ENCODE measurements at places on chromosomes 7 and 10.

DNA sequence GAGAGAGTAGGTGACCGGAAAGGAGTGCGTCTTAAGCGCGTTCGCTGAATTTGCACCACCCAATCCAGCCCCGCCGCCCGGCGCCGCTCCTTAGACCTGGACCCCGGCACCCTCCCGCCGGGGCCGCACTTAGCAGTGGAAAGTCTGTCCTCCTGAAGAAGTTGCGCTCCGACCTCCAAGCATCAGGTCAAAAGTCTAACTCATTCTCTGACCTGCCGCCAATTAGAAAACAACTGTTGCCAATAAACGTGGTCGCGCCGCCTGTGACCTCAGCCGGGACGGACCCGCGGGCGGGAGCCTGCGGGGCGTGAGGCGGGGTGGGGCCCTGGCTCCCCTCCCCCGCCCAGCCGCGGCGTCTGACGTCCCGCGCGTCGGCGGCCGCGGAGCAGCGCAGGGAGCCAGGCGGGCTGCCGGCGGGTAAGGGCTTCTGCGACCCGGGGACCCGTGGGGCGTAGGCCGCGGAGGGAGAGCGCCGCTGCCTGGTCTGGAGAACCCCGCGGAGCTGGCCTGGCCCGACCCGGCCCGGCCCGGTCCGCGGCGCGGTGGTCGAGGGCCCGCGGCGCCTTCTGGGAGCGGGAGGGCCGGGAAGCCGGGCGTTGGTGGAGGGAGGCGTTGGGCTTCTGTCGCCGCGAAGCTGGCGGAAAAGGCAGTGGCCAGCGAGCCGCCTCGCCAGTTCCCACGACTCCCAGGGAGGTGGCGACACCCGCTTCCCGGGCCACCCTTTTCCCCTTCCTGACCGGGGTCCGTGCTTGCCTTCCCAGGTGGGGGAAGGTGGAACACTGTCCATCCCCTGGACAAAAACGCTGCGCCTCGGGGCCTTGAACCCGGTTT, at the start of gene BCAP29:
Gene BCAP29 (plus strand): TSS at position 362 of the 831 bp plus-strand sequence. CDS start 527 bp downstream, outside the sequence.
- DNase-seq: peak; percentile 59

GRCh38 chr10:92847202-92847864, 987 bp upstream of the EXOC6 start:
- DNase-seq: peak; percentile 53

GRCh38 chr7:108136191-108136688, 6.1 kb upstream of the LAMB4 start:
- DNase-seq: no peak

DNA sequence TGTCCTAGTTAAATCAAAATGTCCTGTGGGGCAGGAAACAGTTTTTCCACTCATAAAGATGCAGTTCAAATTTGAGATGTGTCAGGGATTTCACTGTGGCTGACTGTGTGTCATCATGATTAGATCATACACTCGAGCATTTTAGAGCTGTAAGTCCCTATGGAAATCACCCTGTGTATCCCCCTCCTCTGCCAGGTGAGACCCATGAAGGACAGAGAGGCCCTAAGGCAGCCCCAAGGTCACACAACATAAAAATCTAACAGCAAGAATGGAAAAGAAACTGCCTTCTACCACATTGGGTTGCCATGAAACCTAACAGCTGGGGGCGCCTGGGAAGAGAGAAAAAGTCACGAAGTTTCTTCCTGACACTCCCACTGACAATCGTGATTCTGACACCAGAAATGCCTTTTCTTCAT, 135.8 kb downstream of the KCNMA1 start:
- DNase-seq: no peak

- peak; percentile 41 for DNase-seq
These were observed 399 bp downstream of the FHIP2A start for GRCh38 chr10:114821915-114822443.

- DNase-seq: no peak
These were observed 11.4 kb downstream of the SH3PXD2A start for GRCh38 chr10:103843854-103844570.

GRCh38 chr10:14879124-14879927, 660 bp downstream of the SUV39H2 start:
- no peak for DNase-seq

GRCh38 chr7:117083648-117084047, 130.3 kb downstream of the ST7 start:
- DNase-seq: no peak

DNA sequence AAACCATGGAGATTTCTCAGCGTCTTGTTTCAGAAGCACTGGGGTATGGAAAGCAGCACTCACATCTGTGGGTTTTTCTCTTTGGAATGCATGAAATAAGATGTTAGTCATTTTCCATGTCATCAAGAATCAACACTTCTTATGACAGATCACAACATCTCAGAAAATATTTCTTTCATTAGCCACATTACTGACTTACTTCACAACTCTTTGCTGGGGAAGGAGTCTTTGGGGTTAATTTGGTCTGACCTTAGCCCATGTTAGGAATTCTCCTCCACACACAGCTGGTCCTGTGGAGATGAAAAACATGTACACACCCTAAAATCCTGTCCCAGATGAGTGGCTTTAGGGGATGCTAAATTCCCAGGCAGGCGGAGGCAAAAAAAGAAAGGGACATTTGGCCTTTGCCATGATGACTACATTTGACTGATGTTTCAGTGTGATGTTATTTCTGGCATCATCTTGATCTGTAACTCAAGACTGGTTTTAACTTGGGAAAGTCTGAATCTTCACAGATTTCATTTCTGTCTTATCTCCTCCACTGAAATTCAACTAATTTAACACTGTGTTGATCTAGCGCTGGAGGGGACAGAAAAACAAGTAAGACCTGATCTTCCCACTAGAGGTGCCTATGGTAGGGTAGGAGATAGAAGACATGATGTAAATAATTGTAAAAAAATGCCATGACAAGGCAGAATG, 363.2 kb downstream of the PRPF18 start:
- DNase-seq: peak; percentile 72

DNA sequence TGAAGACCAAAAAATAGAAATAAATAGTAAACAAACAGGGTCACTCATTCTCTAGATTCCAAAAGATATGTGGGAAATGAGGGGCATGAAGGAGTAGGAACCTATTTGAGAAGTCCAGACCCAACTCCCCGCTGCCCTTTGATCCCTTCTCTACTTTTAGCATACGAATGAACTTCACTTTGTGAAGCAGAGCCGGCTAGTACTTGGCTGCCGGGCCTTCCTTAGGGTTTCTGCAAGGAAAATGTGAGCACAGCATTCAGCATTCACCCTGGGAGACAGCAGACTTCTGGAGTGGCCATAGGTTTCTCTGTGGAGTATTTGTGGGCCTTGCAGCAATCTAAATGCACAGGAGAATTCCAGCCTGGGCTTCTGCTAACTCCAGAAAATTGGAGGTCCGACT, 76.3 kb upstream of the PRKAR2B start:
- DNase-seq: no peak

DNA sequence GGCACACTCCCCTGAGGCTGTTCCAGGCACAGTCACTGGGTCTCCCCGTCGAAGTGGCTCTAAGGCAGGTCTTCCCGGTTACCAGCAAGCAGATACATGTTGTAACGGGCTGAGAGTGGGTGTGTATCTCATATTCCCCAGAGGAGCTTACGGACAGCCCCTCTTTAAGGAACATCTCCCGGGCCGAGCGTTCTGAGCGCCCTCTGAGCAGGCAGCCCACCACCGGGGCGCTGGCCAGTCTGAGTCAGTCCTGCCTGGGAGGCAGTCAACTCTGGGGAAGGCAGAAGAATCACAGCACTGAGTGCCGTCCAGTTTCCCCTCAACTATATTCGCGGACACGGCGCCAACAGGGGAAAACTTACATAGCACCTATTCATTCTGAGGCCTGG, 117.4 kb downstream of the LHPP start:
- DNase-seq: no peak

- no peak for DNase-seq
These were observed 39.8 kb downstream of the ITPRID1 start for GRCh38 chr7:31553661-31554081.

GRCh38 chr7:13352677-13353076, 636.8 kb downstream of the ETV1 start:
- DNase-seq: no peak

GRCh38 chr10:99850021-99850766, 67.8 kb downstream of the ABCC2 start:
- no peak for DNase-seq

- no peak for DNase-seq
These were observed 15.6 kb upstream of the SLC25A13 start for GRCh38 chr7:96337519-96337918.

- DNase-seq: no peak
These were observed 74.6 kb downstream of the XRCC2 start for GRCh38 chr7:152601305-152601798.

GRCh38 chr7:98285157-98286092, 3.9 kb downstream of the BRI3 start:
- no peak for DNase-seq

DNA sequence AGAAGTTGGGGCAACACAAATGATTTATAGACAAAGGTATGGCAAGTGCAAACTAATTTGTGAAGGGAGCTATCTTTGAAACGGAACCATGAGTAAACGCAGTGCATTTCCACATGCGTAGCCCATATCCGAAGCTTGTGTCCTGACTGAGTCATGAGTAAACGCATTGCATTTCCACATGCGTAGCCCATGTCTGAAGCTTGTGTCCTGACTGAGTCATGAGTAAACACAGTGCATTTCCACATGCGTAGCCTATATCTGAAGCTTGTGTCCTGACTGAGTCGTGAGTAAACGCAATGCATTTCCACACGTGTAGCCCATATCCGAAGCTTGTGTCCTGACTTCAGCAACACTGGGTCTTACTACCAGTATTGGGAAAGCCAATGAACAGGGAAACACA, 95.0 kb downstream of the CELF2 start:
- DNase-seq: no peak

- peak; percentile 59 for DNase-seq
These were observed 96.8 kb upstream of the PHYHIPL start for GRCh38 chr10:59079386-59080226.

DNA sequence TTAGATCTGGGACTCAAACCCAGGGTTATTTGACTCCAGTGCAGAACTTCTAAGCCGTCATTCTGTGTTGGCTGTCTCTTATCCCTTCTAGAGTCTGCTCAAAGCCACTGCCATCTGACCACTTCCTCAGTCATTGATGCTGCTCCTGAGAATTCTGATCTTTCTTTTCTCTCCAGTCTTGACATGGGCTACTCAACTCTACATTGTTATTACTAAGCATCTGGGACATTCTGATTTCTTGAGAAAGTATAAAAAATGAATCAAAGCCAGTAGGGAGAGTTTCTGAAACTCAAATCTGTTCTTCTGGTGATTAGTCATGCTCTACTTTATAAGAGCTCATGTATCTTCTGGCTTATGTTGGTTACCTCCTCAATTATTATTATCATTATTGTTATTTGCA, 48.7 kb downstream of the ANK3 start:
- DNase-seq: no peak

GRCh38 chr10:70571236-70571635, 31.3 kb downstream of the PRF1 start:
- DNase-seq: no peak

GRCh38 chr10:89095701-89096391, 105.2 kb downstream of the FAS start:
- DNase-seq: no peak

DNA sequence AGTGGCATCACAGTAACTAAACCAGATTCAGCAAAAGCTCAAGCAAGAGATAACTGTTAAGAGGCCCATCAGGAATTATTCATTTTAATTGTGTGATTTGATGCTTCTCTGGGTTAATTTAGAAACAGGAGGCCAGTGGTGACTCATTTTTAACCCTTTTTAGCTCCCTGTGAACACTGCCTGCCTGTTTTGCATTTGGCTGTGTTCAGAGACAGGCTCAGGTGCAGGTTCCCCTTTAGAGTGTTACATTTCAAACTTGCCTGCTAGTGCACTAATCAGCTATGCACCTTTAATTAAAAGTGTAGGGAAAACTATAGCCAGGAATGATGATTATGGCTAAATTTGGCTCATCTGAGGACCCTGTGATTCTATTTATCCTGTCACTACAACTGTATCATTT, 6.5 kb downstream of the STAMBPL1 start:
- no peak for DNase-seq

GRCh38 chr7:55420530-55420929, 55.4 kb downstream of the LANCL2 start:
- no peak for DNase-seq

DNA sequence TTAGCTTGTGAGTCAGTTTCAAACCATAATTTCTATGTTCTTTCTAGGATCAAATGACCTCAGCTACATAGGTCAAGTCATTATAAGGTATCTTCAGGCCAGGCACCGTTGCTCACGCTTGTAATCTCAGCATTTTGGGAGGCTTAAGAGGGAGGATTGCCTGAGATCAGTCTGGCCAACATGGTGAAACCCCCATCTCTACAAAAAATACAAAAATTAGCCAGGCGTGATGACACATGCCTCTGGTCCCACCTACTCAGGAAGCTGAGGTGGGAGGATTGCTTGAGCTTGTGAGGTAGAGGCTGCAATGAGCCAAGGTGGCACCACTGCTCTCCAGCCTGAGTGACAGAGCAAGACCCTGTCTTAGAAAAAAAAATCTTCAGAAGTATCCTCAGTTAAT, 362.3 kb downstream of the GATA3 start:
- DNase-seq: no peak

- DNase-seq: no peak
These were observed 19.5 kb downstream of the CFAP46 start for GRCh38 chr10:132922872-132923271.

GRCh38 chr10:79237454-79238157, 109.7 kb upstream of the PPIF start:
- no peak for DNase-seq

GRCh38 chr10:49219248-49219647, 31.1 kb upstream of the TMEM273 start:
- no peak for DNase-seq

DNA sequence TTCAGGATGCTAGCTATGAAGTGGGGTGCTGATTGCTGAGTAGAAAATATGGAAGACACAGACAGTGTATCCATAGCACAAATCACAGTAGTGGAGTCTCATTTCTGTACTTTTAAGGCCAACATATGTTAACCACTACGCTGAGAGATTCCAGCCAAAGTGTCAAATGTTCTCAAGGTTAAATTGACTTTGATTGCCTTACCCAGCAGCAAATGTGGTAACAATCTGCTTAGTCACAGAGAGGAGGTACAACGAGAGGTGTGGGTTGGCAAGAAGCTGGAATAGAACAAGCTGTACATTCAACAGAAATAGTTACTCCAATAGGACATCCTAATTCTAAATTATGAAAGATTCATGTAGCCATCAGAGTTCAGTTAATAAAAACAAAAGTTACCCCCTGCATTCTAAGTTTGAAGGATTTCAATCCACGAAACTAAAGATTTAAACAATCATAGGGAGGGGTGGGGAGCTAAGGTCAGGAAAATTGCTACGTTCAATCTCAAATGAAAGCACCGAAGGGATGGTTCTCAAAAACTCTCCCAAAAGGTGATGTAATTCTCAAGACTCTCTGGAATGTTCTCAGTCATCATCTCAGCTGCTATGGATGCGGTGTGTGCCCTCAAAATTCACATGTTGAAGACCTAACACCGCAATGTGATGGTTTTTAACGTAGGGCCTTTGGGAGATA, 137.0 kb downstream of the ETV1 start:
- DNase-seq: peak; percentile 39

GRCh38 chr10:115968236-115968635, 304.8 kb downstream of the GFRA1 start:
- no peak for DNase-seq
